ENCODE measurements at places on chromosomes 5 and 9.
A peak's percentile ranks its signal among the peaks of the same experiment; 100 is the strongest.

DNA sequence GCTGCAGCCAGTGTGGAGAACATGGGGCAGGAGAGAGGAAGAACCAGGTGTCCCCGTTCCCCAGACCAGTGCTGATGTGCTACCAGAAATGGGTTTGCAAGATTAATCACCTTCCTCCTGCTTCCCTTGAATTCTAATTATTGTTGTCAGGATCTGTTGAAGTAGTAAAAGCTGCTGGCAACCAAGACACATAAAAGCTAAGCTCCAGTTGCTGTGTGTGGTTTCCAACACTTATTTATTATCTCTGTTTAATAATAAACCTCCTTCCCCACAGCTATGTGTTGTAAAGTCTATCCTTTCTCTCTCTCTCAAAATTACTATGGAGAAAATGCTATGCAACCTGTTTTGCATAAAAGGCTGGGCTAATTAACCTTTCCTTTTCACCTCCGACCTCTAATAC lies 2.3 kb upstream of the RETREG1 start:
- no peak for DNase-seq

- DNase-seq, result no peak
Observed at GRCh38 chr9:74721696-74722660, 165.7 kb downstream of the TRPM6 start.

DNA sequence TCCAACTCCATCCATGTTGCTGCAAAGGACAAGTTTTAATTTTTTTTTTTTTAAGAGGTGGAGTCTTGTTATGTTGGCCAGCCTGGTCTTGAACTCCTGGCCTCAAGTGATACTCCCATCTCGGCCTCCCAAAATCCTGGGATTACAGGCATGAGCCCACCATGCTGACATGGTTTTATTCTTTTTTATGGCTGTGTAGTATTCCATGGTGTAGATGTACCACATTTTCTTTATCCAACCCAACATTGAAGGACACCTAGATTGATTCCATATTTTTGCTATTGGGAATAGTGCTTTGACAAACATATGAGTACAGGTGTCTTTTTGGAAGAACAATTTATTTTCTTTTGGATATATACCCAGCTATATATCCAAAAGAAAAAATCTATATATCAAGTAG lies 6.1 kb upstream of the POC5 start:
- no peak for DNase-seq

DNA sequence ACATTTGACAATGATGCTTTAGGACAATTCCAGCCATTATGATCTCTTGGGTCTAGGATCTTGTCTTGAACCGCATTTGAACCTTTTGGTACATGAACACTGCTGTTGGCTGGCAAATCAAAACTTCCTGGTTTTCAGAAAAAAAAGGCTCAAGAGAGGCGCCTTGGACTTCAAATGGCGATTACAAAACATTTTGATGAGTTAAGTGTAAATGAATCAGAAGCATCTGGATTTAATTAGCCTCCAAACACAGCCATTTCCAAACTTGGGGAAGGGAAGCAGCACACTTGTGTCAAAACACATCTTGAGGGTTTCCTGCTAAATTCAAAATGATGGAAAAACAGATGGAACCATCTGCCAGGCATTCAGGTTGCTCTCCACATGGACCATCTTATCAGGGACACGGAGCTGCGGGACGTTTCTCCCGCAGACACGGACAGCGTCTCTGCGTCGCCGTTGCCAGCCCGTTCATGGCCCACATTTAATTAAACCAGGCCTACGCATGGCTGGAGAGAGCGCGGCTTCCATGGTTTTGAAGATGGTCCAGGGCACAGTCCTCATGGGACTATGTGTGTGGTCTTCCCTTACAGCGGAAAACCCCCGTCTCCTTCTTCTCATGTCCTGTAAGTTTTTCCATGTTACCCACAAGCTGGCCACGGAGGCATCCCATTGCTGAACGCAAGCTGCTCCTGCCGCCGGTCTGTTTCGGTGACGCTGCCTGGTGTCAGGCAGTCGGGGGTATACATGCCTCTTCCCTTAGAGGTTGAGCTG lies 55.8 kb upstream of the PTCH1 start:
- peak; percentile 91 for DNase-seq

- no peak for DNase-seq
Observed at GRCh38 chr5:37905230-37905629, 65.4 kb upstream of the GDNF start.

DNA sequence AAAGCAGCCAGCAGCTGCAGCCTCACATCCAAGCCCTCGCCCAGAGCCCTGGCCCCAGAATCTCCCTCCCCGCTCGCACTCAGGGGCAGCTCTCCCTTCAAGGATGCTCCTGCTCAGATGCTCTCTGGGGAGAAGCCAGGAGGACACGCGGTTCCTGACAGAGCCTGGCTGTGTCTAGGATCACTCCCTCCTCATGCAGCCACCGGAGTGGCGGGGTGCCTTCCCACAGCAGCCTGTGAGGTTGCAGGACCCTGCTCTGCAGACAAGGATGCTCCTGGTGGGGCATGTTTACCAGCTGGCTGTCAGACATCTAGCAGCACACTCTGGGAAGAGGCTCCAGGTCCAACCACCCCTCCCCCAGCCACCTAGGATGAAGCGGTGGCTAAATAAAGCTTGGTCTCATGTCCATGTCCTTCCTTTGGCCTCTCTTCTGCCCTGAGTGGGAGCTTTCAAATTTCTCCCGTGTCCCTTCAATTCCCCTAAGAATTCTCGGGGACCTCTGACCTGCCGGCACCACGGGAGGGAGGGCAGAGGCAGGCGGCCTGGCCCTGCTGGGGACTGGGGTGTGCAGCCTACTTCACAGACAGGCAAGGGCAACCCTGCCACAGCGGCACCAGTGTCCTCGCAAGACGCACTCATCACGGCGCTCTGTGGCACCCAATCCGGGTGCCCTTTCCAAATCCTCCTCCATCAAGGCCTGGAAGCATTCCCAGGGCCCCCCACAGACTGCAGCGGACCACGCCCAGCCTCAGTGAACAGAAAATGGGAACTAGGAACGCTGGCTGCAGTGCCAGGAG lies 88.3 kb upstream of the SARDH start:
- DNase-seq, result peak; percentile 25

DNA sequence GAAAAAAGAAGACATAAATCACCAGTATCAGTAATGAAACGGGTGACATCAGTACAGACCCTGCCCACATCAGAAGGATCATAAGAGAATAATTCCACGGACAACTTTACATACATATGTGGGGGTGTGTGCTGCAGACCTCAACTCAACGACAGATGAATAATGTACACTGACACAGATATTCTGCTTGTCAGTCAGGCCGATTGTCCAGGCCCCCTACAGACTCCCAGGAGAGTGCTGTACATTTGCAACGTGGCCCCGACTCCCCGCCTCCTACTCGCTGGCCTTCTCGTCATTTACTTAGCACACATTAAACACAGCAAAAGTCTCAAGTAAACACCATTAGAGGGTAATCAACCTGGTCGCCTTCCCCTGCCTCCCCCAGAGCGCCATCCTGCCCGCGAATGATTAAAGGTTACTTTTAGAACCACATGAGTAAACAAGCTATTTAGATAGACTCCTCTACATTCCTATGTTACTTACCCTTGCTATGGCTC lies 3.5 kb upstream of the TMED9 start:
- DNase-seq, result no peak

GRCh38 chr5:143554187-143554717 lies 150.8 kb upstream of the NR3C1 start:
- DNase-seq, result peak; percentile 98

GRCh38 chr9:137023157-137023556 lies 4.9 kb downstream of the ABCA2 start:
- no peak for DNase-seq

GRCh38 chr9:78010445-78010844 lies 21.2 kb downstream of the GNAQ start:
- DNase-seq, result no peak

GRCh38 chr5:10360686-10361085 lies 7.2 kb downstream of the MARCHF6 start:
- no peak for DNase-seq

DNA sequence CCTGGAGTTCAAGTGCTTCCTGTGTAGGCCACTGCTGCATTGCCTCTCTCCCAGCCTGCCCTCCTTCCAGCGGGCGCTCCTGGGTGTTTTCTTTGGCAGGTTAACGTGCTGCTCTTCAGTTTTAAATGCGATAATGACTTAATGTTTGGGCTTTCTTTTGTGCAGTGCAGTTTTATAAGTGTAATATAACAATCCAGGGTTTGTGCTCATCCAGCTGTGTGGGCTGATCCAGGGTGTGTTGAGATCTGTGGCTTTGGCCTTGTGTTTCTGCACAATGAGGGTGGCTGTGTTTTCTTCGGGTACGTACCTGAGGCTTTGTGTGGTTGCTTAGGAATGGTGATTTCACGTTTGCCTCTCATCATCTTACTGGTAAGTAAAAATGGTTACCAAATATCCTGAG lies 50.6 kb downstream of the PCSK5 start:
- no peak for DNase-seq

GRCh38 chr9:4235420-4235819 lies 64.4 kb downstream of the GLIS3 start:
- DNase-seq, result no peak

DNA sequence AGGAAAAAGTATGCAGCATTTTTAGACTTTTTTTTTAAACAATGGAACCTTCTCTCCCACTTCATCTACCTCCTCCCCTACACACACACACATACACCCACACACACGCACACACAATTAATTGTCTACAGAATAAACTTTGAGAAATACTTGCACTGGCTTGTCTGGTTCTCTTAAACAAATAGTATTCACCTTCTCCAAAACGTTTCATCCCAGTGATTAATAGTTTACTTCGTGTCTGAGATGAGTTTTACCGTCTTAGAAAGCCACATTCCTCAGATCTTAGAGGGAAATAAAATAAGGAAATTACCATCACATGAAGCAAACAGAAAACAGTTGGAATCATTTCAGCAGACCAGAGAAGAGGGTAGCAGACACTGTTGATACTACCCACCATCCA lies 570.6 kb upstream of the CLINT1 start:
- no peak for DNase-seq

- DNase-seq, result peak; percentile 51
Observed at GRCh38 chr5:80937584-80938356, 22.4 kb upstream of the RASGRF2 start.

- no peak for DNase-seq
Observed at GRCh38 chr9:211557-211956, 3.1 kb upstream of the DOCK8 start.

GRCh38 chr5:178340187-178340586 lies 107.6 kb upstream of the PHYKPL start:
- DNase-seq, result no peak

- peak; percentile 73 for DNase-seq
Observed at GRCh38 chr9:19922476-19923118, 133.8 kb upstream of the SLC24A2 start.

DNA sequence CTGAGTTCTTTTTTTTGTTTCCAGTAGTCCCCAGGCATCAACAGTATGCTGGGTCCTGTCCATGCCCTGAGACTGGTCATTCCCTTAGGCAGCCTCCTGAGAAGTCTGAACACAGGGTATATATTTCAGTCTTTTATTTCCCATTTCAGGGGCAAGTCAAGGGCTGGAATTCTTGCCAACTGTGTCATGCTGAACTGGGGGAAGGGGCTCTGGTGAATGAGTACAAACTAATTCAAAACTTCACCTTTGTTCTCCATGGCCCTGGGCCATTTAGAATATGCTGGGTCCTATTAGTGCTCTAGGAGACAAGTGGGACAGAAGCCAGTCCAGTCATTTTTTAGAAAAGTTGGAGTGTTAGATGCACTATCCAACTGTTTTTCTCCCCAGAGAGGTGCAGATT lies 170.3 kb downstream of the TMC1 start:
- no peak for DNase-seq

GRCh38 chr9:136564379-136564988 lies 18.6 kb upstream of the NOTCH1 start:
- DNase-seq, result peak; percentile 46

DNA sequence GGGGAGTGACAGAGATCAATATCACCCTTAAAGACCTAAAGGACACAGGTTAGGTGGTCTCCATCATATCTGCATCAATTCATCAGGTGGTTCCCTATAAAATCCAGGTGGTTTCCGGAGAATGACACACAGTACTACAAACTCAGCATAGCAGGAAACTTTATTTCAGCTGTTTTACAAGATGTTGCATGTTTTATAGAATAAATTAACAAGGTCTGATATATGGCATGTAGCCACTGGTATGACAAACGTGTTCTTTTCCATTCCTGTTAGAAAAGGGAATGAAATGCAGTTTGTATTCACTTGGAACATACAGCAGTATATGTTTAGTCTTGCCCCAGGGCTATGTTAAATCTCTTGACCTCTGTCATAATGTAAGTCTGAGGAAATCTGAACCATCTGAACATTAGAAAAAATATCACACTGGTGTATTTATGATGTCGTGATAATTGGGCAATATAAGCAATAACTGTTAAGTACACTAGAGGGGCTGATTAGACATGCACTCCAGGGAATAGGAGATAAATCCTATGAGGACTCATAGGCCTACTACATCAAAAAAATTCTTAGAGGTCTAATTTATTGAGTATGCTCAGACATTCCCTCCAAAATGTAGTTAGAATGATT lies 42.2 kb upstream of the TNFSF8 start:
- no peak for DNase-seq

DNA sequence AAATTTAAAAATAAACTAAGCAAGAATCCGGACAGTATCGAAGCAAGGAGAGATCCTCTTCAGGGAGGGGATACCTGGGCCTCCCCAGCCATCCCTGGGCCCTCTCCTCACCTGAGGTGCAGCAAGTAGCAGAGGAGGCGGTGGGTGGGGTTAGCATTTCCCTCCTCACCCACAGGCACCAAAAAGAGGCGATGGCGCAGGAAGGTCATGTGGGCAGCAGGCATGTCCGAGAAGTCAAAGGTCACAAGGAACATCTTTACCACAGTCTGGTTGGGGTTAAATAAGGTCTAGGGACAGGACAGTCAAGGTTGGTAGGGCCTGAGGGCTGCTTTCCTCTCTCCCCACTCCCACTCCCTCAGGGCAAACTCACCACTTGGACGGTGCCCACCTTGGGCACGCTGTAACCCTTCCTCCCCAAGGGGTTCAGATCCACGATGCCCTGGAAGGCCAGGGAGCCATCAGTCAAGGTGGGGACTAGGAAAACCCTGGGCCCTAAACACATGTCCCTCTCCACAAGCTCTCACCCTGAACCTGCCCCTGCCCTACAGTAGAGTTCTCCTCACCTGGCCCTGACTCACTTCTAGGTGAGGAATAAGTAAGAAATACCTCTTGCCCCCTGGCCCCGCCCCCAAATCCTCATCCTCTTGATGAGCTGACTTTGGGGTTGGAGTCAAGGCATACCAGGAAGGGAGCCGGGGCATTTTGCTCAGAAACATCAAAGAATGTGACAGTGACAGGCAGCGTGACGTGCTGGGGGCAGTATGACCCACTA lies 2.8 kb upstream of the STOML2 start:
- no peak for DNase-seq

DNA sequence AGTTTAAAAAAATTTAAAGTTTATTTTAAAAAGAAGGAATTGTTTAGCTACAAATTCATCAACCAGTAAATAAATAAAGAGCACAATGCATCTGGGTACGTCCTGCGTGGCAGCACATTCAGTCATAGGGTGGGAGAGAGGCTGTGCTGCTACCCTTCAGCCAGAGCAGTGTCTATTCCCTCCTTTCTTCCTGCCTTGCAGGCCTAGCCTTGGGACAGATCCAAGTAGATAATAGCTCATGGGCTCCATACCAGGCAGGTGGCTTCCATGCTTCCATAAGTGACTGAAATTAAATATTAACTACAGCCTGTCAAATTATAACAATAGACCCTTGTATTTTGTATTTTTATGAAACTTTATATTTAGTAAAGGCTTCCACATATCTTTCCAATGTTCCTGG lies 408.3 kb upstream of the RGMB start:
- DNase-seq, result no peak
